Psoas muscle (tissue), 8 donors: ENCODE measurements at places on chromosomes 3 and 15. TPM values are rescaled to one million over a fixed set of nuclear protein-coding genes. Genes with fewer than 3 reads are reported as not detected.
A peak's percentile ranks its signal among the peaks of the same experiment; 100 is the strongest.

DNA sequence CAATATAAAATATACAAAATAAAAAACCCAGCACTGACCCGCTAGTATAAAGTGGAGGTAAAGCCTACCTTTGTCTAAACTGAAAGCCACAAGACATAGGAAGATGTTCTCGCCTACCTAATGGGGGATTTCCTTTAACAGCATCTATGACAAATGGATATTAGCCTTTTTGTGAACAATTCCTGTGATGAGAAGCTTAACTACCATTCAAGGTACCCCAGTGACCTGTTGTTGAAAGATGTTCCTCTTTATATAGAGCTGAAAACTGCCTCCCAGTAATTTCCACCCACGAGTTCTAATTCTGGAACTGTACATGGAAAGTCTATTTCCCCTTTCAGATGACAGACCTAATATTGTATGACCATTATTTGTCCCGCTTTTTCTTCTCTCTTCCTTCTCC, 109.8 kb upstream of the RASGRP1 start:
- DNase-seq: no peak

DNA sequence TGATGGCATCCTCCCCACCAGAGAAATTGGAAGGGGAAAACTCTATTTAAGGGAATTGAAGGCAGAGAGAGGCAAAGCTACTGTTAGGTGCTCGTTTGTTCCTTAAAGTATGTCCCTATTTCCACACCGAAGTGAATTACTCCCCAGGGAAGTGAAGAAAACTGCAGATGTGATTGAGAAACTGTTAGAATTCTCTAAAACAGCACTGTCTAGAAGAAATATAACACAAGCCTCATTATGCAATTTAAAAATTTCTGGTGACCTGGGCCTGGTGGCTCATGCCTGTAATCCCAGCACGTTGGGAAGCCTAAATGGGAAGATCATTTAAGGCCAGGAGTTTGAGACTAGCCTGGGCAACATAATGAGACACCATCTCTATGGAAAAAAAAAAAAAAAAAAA, 305.0 kb downstream of the SHQ1 start:
- DNase-seq: no peak

- peak; percentile 48 for DNase-seq
These were observed 30.6 kb downstream of the ADAMTS17 start for GRCh38 chr15:100311154-100311625.

- DNase-seq: no peak
These were observed 180.1 kb downstream of the RORA start for GRCh38 chr15:61049028-61049427.

GRCh38 chr3:11807686-11808085, 39.0 kb downstream of the TAMM41 start:
- no peak for DNase-seq

DNA sequence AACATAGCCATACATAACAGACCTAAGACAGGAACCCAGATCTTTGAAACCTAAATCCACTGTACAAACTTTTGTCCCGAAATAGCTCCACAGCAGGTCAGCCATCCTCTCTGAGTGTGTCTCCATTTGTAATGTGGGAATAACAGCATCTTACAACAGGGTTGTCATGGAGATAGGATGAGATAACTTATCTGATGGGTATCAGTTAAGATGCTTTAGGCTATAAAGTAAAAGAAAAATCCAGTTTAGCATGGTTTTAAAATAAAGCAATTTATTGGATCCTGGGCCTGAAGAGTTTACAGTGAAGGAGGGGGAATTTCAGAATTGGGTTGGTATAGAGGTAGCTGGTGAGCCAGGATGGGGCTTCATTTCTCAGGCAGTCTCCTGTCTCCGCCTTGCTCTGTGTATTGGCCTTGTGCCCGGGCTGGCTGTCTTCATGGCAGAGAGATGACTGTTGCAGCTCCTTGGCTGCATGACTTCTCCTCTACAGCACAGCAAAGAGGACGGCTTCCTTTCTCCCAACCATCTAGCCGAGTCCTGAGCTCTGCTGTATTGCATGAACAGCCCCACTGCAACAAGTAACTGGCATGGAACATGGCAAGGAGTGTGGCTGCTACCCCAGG, 131.9 kb upstream of the PROK2 start:
- peak; percentile 23 for DNase-seq

DNA sequence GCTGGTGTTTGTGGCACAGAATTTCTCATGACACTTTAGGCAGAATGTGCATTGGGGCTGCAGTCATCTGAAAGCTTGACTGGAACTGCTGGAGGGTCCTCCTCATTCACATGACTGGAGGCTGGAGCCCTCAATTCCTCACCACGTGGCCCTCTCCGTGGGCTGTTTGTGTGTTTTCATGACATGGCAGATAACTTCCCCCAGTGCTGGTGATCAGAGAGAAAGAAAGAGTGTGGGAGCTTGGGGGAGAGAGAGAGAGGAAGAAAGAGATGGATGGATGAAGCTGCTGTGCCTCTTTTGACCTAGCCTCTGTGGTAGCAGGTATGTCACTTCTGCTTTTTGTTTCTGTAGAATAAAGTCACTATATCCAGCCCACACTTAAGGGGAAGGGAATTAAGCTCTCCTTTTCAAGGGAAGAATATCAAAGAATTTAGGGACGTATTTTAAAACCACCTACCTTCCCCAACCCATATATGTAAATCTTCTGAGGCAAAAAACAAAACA, 169.6 kb upstream of the IL12A start:
- no peak for DNase-seq

DNA sequence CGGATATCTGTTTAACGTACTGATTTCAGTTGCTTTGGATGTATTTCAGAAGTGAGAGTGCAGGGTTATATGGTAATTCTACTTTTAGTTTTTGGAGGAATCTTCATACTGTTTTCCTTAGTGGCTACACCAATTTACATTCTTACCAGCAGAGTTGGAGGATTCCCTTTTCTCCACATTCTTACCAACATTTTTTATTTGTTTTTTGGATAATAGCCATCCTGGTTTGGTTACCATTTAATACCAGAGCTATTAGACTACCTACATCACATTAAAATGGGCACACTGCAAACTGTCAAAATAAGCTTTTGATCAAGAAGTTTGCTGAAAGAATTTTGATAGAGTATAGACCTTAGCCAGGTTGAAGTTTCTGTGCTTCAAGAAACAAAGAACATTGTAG, 217.2 kb upstream of the CFAP20DC start:
- DNase-seq: no peak

DNA sequence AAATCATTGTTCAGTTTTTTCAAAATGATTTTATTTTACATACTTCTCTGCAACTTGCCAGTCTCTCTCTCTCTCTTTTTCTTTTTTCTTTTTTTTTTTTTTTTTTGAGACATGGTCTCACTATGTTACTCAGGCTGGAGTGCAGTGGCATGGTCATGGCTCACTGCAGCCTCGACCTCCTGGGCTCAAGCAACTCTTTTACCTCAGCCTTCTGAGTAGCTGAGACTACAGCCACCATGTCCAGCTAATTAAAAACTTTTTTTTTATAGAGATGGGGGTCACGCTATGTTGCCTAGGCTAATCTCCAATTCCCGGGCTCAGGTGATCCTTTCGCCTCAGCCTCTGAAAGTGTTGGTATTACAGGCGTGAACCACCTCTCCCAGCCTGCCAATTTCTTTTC, 12.1 kb upstream of the ARID3B start:
- DNase-seq: no peak

- DNase-seq: peak; percentile 58
These were observed 152.3 kb downstream of the IGF1R start for GRCh38 chr15:98800437-98801233.

DNA sequence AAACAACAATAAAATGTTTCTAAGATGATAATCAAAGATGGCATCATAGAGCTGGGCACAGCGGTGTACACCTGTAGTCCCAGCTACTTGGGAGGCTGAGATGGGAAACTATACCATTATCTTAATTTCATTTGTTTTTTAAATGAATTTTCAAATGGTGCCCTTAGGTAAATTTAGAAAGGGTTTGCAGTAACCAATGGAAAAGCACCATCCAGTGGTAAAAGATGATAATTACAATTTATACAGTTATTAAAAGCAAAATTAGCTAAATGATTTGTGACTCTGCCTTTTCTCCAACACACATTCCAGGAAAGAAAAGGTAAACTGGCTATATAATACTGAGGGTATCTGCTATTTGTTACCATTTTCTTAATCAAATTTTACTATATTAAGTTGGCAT, 14.4 kb upstream of the ANKRD28 start:
- no peak for DNase-seq

- no peak for DNase-seq
These were observed 167.4 kb upstream of the LPP start for GRCh38 chr3:187986514-187986934.

GRCh38 chr3:86388820-86389219, 602.1 kb downstream of the VGLL3 start:
- DNase-seq: no peak

DNA sequence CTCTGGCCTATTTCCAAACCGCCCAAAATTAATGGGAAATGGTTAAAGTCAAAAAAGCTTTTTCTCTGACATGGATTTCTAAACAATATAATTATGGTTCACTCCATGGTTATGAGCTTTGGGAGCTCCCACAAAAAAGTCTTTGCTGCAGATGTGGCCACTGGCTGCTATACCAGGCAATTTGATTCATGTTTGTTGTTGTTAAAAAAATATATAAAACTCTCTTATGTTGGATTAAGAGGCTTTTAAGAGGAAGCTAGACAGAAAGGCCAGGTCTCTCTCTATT, 258.6 kb downstream of the TIGIT start:
- DNase-seq: no peak

GRCh38 chr3:150970665-150971324, 1.7 kb downstream of the CLRN1 start:
- DNase-seq: no peak

GRCh38 chr15:92243227-92243626, 150.5 kb upstream of the ST8SIA2 start:
- no peak for DNase-seq

DNA sequence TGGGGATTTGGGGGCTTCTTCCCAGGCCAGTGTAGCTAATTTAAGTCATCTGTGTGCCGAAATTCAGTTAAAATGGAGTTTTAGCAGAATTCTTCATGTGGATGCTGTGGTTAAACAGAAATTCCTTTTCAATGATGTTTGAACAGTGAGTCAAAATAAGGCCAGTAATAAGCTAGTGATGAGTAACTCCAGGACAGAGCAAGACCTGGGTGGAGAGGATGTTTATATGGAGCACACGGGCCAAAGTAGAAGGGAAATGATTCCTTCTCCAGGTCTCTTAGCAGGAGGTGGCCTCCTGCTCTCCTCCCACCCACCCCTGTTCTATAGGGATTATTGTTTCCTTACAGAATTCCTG, 31.9 kb upstream of the UACA start:
- no peak for DNase-seq

GRCh38 chr15:71279757-71280141, 164.5 kb downstream of the THSD4 start:
- no peak for DNase-seq

DNA sequence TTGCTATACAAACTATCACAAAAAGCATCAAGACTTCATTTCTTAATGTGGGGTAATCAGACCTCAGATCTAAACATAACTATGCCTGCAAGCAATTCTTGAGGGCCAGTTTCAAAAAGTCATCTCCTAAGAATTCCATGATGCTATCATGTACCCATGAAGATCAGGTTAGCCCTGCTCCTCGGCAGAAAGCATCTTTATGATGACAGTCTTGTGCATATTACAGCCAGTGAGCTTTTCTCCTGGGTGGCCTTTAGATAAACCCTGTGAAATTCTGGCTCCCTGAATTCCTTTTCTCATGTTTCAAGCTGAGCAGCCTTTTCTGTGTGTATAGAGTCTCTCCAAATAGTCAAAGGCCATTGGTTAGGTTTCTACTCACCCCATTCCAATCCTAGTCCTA, 201.9 kb upstream of the MCTP2 start:
- no peak for DNase-seq

DNA sequence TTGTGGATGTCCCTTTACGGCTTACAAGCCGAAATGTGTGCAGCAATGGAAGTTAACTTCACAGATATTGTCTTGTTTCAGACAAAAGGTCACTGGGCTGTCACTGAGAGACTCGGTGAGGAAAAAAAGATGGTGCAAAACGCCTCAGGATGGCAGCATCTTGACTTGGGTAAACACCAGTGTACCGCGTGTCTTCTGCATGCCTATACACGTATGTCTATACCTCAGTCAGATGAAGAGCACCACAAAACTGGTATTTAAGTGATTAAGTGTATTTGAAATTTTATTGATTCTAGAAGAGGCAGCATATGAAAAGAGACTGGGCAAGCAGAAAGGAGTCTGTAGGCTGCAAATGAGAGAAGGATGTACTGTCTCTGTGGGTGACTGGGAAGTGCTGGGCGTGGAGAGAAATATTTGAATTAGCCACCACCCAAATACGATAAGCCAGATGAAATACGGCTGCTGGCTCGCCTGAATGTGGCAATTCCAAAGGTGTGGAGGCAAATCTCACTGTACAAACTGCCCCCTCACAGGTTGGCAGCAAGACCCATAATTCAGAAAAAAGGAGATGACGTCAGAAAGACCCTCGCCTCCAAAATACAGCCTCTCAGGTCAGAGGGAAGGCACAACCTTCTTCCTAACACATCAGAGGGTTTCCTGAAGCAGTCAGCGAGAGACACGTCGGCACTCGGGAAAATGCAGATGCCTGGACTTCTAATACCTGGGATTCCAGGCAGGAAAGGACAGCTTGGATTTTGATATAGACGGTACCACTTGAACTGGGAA, 53.4 kb upstream of the NEO1 start:
- DNase-seq: no peak

SPINT1 gene
- total RNA-seq: 0.54 TPM

GRM2 gene
- total RNA-seq: 0.51 TPM

RPL14 gene
- 1,549 TPM for total RNA-seq

SPATA16 gene
- not detected for total RNA-seq

PLA1A gene
- 5.0 TPM for total RNA-seq

GOLGA8J gene
- total RNA-seq: not detected

WDR5B gene
- 1.8 TPM for total RNA-seq

STARD5 gene
- total RNA-seq: 1.0 TPM

SIN3A gene
- total RNA-seq: 26.7 TPM

AMT gene
- 1.7 TPM for total RNA-seq

SCN11A gene
- total RNA-seq: not detected

BSN gene
- 0.22 TPM for total RNA-seq

GCNT3 gene
- total RNA-seq: not detected

CLDN1 gene
- 0.62 TPM for total RNA-seq

THRB gene
- 31.4 TPM for total RNA-seq

GCSAM gene
- not detected for total RNA-seq

CHRNA5 gene
- total RNA-seq: 0.71 TPM

CACNA2D3 gene
- total RNA-seq: 6.1 TPM

TMF1 gene
- 27.6 TPM for total RNA-seq

MCF2L2 gene
- 0.79 TPM for total RNA-seq

C3orf80 gene
- total RNA-seq: 0.10 TPM

ADAMTS7 gene
- 0.74 TPM for total RNA-seq

C3orf85 gene
- not detected for total RNA-seq
